GM13977 (cell line): ENCODE measurements at places on chromosomes 1 and 21.

DNA sequence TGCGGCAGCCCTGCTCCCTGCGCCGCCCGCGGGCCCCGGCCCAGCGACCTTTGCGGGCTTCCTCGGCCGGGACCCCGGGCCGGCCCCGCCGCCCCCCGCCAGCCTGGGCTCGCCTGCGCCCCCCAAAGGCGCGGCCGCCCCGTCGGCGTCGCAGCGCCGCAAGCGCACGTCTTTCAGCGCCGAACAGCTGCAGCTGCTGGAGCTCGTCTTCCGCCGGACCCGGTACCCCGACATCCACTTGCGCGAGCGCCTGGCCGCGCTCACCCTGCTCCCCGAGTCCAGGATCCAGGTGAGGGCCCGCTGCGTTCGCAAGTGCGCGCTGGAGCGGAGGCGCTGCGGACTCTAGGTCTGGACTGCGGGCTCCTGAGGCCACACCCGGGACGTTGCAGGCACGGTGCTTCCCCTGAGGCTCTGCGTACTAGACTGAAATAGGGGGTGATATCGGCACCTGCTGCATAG, 351 bp downstream of the MIXL1 start:
- peak; percentile 72 for DNase-seq

DNA sequence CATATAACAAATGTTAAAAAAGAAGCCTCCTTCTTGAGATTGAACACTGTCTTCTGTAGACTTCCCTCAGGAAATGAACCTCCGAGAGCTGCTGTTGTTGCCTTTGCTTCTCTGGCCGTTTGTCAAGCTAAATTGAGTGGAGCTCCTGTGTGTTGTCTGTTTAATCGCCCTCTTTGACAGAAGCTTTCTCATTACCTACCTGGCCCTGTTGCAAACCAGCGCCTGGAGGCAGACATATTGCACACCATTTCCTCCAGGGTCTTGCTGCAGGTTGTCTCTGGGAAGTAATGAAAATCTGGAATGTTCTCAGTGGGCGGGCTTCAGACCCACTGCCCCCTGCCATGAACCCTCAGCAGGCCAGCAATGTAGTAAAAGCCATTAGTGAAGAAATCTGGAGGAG, 83.3 kb downstream of the GABPA start:
- no peak for DNase-seq

DNA sequence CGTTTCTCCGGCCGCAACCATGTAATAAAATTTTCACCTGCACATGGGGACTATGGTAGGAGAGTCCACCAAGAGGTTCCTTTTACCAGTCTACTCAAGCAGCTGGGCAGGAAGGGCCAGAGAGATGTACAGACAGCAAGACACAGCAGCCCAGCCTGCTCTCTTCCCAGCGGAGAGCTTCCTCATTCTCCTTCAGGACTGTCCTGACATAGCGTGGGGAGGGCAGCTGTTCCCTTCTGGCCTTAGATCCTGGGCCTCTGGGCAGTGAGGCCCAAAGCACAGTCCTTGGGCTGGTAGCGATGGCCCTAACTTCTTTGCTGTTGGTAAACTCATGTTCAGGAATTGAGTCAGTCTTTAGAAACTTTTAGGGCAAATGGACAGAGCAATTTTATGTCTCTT, 89.1 kb downstream of the BCAR3 start:
- no peak for DNase-seq

DNA sequence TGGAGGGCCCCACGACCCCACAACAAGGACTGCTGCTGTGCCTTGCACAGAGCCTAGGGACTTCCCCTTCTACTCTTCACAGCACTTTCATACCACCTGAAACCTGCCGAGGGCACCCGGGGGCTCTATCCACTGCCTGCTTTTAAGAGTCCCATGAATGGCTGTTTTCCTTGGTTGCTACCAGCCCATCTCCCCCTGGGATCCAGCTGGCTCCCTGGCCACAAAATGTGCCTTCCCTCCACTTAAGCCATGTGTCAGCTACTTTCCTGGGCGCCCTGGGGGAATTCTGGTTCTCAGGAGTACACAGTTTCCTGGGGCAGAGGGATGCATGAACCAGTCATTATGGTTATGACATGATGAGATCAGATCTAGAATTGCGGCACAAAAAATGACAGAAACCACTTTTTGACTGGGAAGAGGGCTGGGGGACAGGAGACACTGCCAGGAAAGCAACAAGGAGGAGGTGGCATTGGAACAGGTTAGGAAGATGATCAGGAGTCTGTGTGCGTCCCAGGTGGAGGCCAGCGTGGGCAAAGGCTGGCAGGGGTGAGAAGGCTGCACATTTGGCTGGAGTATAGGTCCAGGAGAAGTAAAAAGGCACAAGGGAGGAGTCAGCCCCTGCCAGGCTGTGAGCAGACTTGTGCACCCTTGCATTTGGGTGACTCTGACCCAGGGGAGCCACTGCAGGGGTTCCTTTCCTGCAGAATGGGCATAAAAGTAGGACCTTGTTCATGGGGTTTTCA, 3.2 kb upstream of the TNFRSF8 start:
- DNase-seq = no peak

GRCh38 chr1:5845376-5845775, 146.8 kb downstream of the NPHP4 start:
- no peak for DNase-seq

- DNase-seq = no peak
Observed at GRCh38 chr21:35257413-35257812, 208.3 kb upstream of the RUNX1 start.

DNA sequence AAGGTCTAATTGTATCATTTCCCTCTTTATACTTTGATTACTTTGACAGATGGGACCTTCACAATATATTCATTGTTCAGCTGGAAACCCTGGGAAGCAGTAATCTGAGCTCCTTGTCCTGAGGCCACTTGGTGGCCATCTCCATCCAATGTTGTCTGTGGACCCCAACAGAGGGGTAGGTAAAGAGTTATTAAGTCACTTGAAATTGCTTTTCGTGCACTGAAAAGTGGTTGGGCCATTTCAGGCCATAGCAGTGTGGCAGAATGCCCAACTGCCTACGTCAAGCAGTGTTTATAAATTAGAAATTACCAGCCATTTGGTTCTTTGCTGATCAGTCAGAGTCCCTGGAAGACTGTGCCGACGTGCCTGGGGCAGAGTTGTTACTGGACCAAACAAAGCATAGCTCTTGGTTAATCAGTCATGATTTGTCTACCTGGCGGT, 308.3 kb upstream of the USP25 start:
- no peak for DNase-seq

GRCh38 chr1:209612646-209613399, 29.3 kb downstream of the CAMK1G start:
- DNase-seq = no peak

- no peak for DNase-seq
Observed at GRCh38 chr1:99327357-99327756, 63.1 kb downstream of the PLPPR4 start.

DNA sequence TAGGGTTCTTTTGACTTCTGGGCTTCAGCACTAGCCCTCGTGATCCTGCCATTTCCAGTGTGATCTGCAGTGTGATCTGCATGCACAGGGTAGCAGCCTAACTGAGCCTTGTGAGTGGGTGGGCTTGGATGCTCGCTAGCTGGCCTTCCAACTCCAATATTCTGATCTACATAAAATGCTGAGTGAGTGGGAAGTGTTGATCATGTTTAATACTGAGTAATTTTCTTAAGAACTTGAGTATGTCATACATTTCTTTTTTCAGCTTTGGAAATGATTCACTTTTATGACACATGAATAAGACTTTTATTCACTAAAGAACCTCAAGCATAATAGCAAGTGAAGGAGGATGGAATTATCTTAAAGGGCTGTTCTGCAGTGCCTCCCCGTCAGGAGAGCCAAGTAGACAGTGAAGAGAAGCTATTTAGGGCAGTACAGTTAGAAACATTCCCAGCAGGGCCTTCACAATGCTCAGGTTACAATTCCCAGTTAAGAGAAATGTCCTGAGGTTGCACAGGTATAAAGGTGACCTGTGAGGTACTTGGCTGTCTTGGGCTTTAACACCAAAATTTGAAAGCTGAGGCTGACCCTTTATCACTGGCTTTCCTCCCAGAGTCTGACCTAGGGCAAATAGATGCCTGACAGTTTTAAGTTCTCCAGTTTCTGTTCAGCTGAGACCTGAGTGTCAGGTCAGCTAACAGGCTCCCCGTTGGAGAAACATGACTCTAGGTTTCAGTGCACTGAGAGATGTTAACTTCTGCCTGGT, 29.1 kb upstream of the LRRC8C start:
- no peak for DNase-seq

- no peak for DNase-seq
Observed at GRCh38 chr1:247322849-247323586, 8.6 kb downstream of the ZNF496 start.
